Activated T-helper 1 cell treated with anti-CD3 and anti-CD28 coated beads, Interleukin-12 subunit alpha, Interleukin-12 subunit beta, Interleukin-2, Interleukin-4 antibody, amounts not matched to agents 30 ng/mL and 10 ng/mL and 1 ng/mL, durations not matched to agents 14 hours and 24 hours and 36 hours (primary cell): ENCODE measurements at places on chromosomes 5 and 9. TPM values are rescaled to one million over a fixed set of nuclear protein-coding genes. Genes with fewer than 3 reads are reported as not detected.

Gene JAK2
- 30.8 and 32.0 TPM in 2 replicates for total RNA-seq

Gene FSTL4
- 0.49 TPM in 1 of 2 replicates, not detected in the other for total RNA-seq

Gene PRLR
- total RNA-seq: not detected in 2 replicates

Gene TRIP13
- 37.2 and 38.4 TPM in 2 replicates for total RNA-seq

Gene FOXD4L3
- total RNA-seq: 0.17 TPM in 1 of 2 replicates, not detected in the other

Gene LHX3
- not detected in 2 replicates for total RNA-seq

Gene CA9
- 0.44 TPM in 1 of 2 replicates, not detected in the other for total RNA-seq

Gene BARHL1
- not detected in 2 replicates for total RNA-seq

Gene RIMOC1
- total RNA-seq: 28.0 and 29.0 TPM in 2 replicates

Gene TCERG1
- total RNA-seq: 152 and 160 TPM in 2 replicates
